Effector memory CD8-positive, alpha-beta T cell (primary cell): ENCODE measurements at places on chromosomes 11 and 22.

GRCh38 chr11:70460964-70461363 is 62.6 kb downstream of the CTTN start:
- peaks cover 5% of the 10 kb centered on the region for H3K4me1 ChIP-seq
- no peak for DNase-seq
- H3K27ac ChIP-seq = no peak overlapping the region
- H3K4me3 ChIP-seq = no peak overlapping the region

DNA sequence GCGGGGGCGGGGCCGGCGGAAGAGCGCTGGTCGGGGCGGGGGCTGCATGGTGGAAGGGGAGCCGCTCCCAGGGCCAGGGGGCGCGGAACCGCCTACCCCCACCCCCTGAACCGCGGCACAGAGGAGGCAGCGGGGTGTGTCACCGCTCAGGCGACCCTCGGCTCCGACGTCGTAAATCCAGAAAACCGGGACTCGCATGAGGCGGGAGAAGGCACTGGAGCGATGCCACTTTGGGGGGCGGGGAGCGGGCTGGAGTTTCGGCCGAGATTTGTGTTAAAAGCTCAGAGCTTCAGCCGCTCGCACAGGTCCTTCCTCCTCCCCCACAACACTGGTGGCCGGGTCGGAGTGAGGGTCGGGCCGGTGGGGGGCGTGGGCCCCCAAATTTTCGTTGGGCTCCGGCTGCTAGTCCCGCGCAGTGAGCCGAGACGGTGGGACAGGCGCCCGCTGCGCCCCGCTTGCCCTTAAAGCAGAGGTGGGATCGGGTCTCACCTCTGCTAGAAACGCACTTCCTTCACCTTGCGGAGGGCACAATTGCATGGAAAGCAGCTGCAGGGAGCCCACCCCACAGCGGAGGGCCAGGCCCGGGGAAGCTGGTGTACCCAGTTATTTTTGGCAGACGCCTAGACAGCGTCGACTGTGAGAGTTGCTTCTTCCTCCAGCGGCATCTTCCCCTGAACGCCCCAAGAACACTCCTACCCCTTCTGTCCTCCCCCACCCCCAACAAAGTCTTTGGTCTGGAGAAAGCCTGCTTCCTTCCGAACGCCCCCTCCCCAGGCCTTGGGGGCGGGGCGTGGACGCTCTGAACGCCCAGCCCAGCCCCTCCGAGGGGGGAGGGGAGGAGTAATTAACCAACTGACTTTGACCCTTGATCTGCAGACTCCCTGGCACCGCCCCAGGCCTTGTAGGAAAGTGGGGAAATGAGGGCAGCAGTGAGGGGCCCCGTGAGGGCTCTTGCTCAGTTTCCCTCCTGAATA is 1.1 kb downstream of the OVOL1 start:
- H3K36me3 ChIP-seq = peaks cover 3% of the 10 kb centered on the region
- H3K4me3 ChIP-seq = peak overlapping the region; percentile 66
- H3K27me3 ChIP-seq = peaks cover 57% of the 10 kb centered on the region
- DNase-seq = no peak
- peaks cover 39% of the 10 kb centered on the region for H3K4me1 ChIP-seq
- no peak overlapping the region for H3K27ac ChIP-seq

DNA sequence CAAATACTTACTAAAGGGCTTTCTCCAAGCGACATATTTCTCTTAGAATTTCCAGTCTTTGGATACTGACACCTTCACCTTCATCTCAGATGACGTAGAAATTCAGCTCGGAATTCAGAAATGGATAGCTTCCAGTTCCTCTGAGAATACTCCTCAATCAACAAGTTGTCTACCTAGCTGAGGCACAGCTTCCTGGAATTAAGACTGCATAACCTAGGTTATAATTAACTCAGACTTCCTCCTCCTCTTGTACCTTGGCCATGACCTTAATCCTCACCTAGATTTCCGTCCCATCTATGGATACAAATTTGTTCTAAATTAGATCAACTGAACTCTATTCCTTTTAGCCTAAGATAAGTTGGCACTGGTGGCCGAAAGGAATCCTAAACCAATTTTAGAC is 17.4 kb downstream of the ATP5MG start:
- no peak overlapping the region for H3K4me3 ChIP-seq
- DNase-seq = no peak
- H3K27ac ChIP-seq = no peak overlapping the region
- H3K27me3 ChIP-seq = no peaks in the 10 kb centered on the region

DNA sequence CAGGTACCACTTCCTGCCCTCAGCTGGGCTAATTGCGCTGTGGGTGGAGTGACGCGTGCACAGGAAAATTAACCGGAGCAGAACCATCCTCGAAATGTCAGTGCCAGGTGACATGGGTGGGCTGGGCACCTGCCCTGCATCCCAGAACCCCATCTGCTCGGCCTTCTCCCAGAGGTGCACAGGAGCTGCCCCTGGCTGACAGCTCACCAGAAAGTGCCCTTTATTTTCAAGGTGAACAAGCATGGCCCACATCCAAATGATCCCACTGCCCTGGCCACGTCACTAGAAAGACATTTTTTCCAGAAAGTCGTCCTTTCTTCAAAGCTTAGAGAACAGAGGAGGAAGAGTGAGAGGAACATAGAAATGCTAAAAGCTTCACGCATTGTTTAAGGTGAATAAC is 4.1 kb upstream of the ELFN2 start:
- DNase-seq = no peak
- H3K27me3 ChIP-seq = peaks cover 62% of the 10 kb centered on the region
- H3K4me3 ChIP-seq = no peak overlapping the region

DNA sequence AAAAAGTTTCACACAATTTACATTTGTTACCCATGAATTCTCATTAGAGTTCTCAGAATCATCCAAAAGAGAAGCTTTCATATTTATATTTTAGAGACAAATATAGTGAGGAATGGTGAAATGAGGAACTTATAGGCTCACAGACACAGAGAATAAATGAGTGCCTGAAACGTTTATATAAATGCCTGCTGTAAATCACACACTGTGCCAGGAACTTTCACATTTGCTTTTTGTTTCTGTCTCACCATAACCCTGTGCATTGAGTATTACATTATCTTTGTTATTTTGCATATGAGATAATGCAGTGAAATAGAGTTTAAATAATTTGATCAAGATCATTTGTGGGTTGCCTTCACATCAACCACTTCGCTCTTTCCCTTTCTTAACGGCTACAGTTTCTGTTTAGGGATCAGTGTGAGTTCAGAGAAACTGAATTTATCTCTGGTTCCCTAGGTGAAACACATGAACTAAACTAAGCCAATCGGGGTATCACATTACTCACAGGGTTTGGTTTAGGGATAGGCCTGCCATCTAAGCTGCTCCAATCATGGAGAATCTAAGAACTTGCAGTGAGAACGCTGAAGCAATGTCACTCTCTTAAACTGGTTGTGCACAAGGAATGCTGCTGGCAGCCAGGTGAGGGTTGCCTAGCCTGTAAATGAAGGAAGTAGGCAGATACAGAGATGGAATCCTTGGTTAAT is 1339.2 kb upstream of the TENM4 start:
- no peaks in the 10 kb centered on the region for H3K36me3 ChIP-seq
- no peak for DNase-seq
- H3K27me3 ChIP-seq = no peaks in the 10 kb centered on the region
- H3K27ac ChIP-seq = no peak overlapping the region
- no peaks in the 10 kb centered on the region for H3K4me1 ChIP-seq

- H3K36me3 ChIP-seq = no peaks in the 10 kb centered on the region
- no peak for DNase-seq
- no peaks in the 10 kb centered on the region for H3K4me1 ChIP-seq
- H3K27me3 ChIP-seq = peaks cover 4% of the 10 kb centered on the region
- no peak overlapping the region for H3K4me3 ChIP-seq
- H3K27ac ChIP-seq = no peak overlapping the region
These were observed 23.4 kb upstream of the KIRREL3 start for GRCh38 chr11:127023991-127024390.

DNA sequence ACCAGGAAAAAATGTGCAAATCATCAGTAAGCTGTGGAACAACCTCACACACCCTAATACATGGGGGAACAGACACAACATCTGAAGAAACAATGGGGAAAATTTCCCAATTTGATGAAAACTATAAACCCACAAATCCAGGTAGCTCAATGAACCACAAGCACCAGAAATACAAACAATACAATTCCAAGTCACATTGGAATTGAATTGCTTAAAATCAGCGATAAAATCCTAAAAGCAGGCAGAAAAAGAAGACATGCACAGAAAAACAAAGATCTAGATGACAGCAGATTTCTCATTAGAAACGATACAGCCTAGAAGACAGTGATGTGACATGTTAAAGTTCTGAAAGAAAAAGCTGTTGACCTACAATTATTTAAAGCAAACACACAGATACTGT is 32.0 kb downstream of the DGCR2 start:
- H3K27ac ChIP-seq = no peak overlapping the region
- no peaks in the 10 kb centered on the region for H3K27me3 ChIP-seq
- no peak overlapping the region for H3K4me3 ChIP-seq
- peaks cover 29% of the 10 kb centered on the region for H3K36me3 ChIP-seq

DNA sequence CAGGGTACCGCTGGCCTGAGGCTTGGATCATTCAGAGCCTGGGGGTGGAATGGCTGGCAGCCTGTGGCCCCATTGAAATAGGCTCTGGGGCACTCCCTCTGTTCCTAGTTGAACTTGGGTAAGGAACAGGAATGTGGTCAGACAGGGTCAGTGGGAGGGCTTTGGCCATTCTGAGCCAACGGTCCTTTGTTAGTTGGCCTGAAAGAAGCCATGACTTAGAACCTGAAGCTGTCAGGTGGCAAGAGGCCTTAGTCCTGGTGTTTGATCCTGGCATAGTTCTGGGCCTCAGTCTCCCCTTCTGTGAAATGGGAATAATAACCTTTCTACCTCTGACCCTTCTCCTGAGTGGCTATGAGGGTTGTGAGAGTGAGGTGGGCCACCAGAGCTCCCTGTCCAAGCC is 8.3 kb downstream of the PGAP2 start:
- no peaks in the 10 kb centered on the region for H3K4me1 ChIP-seq
- no peaks in the 10 kb centered on the region for H3K27me3 ChIP-seq
- no peaks in the 10 kb centered on the region for H3K36me3 ChIP-seq
- DNase-seq = no peak

DNA sequence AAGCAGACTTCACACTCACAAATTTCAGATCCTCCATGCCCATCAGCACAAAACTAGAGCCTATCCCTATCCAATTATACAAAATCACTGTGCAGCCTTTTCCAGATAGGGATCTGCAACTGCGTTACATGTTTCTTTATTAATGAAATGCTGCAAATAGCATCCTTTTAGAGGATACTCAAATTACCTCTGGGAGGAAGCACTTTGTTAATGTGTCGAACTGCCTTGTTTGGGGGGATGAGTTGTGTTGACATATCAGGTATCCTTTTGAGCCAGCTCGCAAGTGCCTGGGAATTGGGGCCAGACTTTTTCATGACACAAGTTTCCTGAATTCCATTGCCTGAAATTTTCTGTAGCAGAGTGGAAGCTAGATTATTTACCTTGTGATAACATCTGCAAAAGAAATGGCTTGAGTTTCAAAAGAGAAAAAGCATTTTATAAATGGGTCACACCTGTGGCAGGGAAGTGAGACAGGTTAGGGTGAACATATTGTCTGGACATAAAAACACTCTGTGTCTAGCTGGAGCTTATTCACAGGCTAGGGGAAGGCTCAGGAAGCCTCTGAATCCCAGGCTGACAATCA is 299.1 kb upstream of the MTNR1B start:
- H3K36me3 ChIP-seq = no peaks in the 10 kb centered on the region
- no peaks in the 10 kb centered on the region for H3K4me1 ChIP-seq
- no peak overlapping the region for H3K4me3 ChIP-seq
- H3K27me3 ChIP-seq = no peaks in the 10 kb centered on the region

DNA sequence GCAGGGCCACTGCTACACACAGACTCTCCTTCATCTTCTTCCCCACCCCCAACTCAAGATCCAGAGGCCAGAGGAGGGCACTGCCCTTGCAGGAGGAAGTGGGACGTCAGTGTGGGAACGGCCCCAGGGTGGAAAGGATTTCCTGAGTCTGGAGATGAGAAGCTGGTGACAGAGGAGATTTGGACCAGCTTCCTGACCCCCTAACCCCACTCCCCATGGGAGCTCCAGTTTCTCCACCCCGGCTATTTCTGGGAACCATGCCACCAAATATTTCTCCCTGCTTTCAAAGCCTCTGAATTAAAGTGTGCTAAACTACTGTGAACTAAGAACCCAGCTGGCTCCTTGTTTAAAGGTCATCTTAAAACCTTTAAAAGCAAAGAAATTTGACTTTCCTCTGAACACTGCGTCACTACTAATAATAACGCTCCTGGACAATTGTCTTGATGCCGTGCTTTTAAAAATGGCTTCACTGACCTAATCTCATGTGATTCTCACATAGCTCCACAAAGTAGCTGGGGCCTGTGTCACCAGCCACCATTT is 46.6 kb downstream of the CWC15 start:
- H3K27ac ChIP-seq = no peak overlapping the region
- H3K36me3 ChIP-seq = no peaks in the 10 kb centered on the region
- peaks cover 22% of the 10 kb centered on the region for H3K27me3 ChIP-seq

DNA sequence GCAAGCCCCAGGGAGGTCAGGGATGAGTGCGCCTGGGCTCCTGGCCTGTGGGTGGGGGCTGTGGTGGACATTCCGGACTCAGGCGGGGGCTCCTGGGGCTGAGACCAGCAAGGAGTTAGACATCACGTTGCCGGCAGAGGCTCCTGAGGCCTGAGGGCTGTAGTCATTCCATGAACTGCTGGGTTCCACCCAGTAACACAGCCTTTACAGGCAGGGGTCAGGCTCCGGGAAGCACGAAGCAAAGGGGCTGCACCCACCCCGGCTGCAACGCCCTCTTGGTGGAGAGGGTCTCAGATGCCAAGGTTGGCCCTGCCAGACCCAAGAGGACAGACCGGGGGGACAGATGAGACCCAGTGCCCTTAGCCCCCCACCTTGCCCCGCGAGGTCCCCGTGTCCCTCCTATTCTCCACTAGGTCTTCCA is 9.0 kb downstream of the TNNT3 start:
- H3K36me3 ChIP-seq = peaks cover 5% of the 10 kb centered on the region
- no peak overlapping the region for H3K27ac ChIP-seq
- H3K4me1 ChIP-seq = peaks cover 5% of the 10 kb centered on the region
- H3K4me3 ChIP-seq = no peak overlapping the region

DNA sequence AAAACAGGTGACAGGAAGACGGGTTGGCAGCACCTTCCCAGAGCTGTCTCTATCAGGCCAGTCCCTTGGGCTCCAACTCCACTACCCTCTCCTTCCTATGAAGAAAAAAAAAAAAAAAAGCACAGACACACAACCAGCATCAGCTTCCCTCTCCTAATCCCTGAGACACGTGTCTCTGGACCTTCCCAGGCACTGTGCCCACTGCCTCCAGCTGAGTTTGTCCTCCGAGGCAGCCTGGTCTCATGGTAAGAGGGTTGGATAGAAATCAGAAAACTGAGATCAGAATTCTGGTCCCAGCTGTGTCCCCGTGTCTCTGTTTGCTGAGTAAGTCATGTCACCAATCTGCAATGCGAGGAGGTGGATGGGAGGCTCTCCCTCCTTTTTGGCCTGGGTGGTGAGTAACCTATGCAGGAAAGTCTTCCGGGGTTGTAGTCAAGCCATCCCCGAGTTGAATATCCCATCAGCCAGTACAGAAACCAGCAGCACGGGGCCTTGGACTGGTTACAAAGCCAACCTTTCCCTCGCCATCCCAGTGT is 193.7 kb upstream of the TBCEL start:
- H3K4me1 ChIP-seq = peaks cover 4% of the 10 kb centered on the region
- peaks cover 79% of the 10 kb centered on the region for H3K27me3 ChIP-seq
